ENCODE measurements at places on chromosomes 5 and 9. TPM values are rescaled to one million over a fixed set of nuclear protein-coding genes. Genes with fewer than 3 reads are reported as not detected.

Gene ZNF879
- total RNA-seq, result 0.65 TPM

Gene FBP1
- total RNA-seq, result not detected

Gene UGT3A1
- not detected for total RNA-seq

Gene AK8
- 0.83 TPM for total RNA-seq

Gene NR2F1-AS1
- 4.3 TPM for total RNA-seq

Gene KLF4
- 25.3 TPM for total RNA-seq

Gene PCDHA4
- total RNA-seq, result 2.2 TPM

Gene SHOC1
- total RNA-seq, result not detected

Gene ADAMTSL2
- total RNA-seq, result not detected

Gene CKMT2
- total RNA-seq, result not detected

Gene ATP10B
- total RNA-seq, result not detected

Gene PHF24
- total RNA-seq, result 0.08 TPM

Gene ZNF608
- total RNA-seq, result 1.3 TPM

Gene HEMGN
- total RNA-seq, result not detected

Gene CTNND2
- not detected for total RNA-seq

Gene SUSD3
- total RNA-seq, result 0.93 TPM

Gene DOCK2
- total RNA-seq, result 3.1 TPM

Gene MTREX
- total RNA-seq, result 34.9 TPM

All from A549 treated with GW870086 at 1 μM for 4 hours (cell line).